ENCODE measurements at places on chromosomes 11 and 22.

GRCh38 chr11:129372609-129373488 is 2.8 kb upstream of the BARX2 start:
- no peak for DNase-seq

GRCh38 chr11:41379084-41379483 is 80.4 kb downstream of the LRRC4C start:
- no peak for DNase-seq

- DNase-seq, result no peak
These were observed 7.5 kb downstream of the IL18 start for GRCh38 chr11:112156153-112156955.

DNA sequence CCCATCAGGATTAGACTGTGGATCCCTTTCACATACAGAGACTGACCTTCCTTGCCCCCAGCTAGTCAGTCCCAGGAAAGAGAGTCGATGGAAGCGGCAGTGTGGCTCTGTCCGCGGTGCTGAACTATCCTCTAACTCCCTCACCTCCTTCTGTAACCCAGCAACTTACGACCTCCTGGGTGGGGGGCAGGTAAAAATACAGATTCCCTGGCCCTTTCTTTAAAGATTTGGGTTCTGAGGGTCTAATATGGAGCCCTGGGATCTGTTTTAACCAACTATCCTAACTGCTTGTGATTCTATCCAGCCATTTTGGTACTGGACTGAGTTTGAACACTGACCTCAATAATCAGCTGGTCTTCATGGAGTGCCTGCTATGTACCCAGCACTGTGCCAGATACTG is 23.2 kb downstream of the MFNG start:
- DNase-seq, result no peak

DNA sequence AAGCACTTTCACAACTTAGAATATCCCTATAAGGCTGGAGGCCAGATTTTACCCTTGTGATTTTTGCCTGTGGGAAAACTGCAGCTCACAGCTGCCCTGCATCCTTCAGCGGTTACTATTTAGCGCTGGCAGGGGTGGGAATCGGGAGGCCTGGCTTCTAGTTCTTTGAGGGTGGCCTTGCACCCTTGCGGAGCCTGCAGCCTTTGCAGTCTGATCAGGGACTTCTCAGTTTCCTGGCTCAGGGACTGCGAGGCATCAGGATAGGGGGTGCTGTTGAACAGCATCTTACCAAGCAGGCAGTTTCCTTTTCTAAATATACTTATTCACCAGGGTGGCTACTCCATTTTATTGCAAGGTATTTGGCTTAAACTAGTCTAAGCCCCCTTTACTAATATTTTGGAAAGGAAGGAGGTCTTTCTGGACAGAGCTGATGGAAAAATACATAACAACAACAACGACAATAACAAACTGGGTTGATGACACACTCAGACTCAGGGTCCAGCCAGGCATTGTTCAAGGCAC is 2.9 kb upstream of the APOA1 start:
- DNase-seq, result no peak

GRCh38 chr11:105100206-105100605 is 39.4 kb downstream of the CARD18 start:
- DNase-seq, result no peak

- no peak for DNase-seq
These were observed 136.0 kb downstream of the C11orf58 start for GRCh38 chr11:16874275-16874975.

GRCh38 chr11:44681698-44682097 is 45.1 kb upstream of the TSPAN18 start:
- no peak for DNase-seq

DNA sequence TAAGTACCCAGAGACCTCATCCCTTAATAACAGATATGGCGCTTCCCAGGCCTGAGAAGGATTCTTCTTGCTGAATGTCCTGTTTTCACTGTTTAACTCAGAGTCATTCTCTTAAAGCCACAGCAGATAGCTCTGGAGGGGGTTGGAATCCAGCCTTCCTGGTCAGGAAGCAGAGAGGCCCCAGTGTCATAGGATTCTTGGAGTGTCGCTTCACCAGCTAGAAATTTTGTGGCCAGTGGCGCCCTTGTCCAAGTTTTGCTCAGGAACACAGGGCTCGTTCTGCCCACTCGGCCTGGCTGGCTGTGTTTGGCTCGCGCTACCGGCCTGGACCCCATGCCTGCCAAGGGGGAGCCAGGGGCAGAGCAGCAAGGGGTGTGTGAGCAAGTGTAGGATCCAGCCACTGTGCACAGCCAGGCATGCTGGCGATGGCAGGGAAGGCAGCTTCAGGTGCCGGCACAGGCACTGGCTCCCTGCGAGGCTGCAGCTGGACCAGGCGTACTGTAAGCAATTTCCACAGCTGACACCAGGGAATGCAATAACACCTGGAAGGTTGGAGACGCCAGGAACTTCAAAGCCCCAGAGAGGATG is 214.8 kb upstream of the SESN3 start:
- no peak for DNase-seq

- no peak for DNase-seq
These were observed 2.9 kb downstream of the YPEL4 start for GRCh38 chr11:57646799-57647303.

DNA sequence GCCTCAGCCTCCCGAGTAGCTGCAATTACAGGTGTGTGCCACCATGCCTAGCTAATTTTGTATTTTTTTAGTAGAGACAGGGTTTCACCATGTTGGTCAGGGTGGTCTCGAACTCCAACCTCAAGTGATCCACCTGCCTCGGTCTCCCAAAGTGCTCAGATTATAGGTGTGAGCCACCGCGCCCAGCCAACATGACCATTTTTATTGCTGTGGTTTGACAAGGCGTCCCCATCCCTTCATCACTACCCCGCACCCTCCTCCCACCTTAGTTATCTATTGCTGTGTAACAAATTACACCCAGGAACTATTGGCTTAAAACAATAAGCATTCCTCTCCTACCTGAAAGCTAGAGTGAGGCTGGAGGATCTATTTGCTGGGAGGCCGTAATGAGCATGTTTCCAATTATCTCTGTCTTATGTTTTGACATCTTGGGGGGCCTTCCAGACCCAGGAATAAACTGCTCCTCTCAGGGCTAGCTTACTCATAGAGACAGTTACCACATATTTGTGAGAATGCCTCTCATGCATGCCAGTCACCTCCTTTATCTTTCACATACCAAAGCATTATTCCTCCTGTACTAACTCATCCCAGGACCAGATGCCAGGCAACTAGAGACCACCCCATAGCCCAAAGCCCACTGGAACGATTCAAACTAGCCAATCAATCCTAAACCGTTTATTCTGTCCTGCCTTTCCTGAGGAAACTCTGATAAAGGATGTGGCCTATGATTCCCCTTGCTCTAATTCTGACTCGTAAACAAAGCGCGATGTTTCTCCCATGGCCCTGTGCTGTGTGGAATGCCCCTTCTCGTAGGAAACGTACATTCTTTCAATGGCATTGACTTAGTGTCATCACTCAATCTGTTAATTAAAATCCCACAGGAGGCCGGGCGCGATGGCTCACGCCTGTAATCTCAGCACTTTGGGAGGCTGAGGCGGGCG is 19.4 kb downstream of the SNU13 start:
- DNase-seq, result no peak

DNA sequence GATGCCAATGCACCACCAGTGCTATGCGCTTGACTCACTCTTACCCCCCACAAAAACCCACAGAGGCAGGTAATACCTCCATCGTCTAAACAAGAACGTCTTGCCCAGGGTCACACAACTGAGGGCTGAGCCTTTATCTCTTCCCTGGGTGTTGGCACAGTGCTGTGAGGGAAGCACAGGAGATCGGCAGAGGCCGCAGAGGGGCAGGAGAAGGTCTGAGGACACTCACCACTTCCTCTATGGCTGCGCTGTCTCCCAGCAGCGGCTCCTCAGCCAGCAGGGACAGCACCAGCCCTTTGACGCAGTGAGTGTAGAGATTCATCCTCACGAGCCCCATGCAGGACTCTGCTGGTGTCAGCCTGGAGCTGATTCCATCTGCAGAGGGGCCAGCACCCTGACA is 19.9 kb downstream of the HPS4 start:
- DNase-seq, result no peak

GRCh38 chr11:35321111-35321510 is 98.2 kb downstream of the SLC1A2 start:
- DNase-seq, result no peak

- DNase-seq, result no peak
These were observed 24.9 kb downstream of the ZBTB16 start for GRCh38 chr11:114084414-114084813.

DNA sequence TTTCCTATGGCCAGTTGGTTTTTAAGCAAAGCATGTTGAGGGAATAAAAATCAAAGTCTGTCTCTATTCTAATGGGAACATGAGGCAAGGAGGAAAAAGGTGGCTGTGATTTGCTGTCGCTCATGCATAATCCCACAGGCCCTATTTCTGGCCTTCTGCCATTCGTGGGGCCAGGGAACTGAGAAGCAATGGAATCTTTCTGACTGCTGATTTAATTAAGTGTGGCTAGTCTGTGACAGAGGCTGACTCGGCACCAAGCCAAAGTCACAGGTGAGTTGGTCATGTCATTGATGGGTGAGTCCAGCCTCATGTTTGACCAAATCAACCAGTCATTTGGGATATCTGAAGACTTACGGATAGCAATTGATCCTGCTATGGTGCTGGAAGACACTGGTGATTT is 429.3 kb upstream of the CADM1 start:
- no peak for DNase-seq

DNA sequence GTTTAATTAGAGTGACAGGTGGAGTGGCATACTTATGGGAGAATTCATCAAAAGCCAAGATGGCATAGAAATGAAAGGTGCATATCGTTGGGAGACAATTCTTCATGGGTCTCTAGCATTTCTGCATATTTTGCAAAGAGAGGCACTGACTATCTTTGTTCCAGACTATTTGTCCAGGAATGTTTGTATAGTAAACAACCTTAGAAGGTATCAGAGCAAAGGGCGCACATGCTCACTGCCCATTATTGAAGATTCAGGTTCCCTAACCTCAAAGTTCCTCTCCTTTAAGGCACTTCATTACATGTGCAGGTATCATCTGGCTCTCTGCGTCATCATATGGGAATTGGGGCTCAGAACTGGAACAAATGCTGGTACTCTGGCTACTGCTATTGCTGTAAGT is 4.7 kb upstream of the NEU3 start:
- DNase-seq, result no peak

- no peak for DNase-seq
These were observed 753.0 kb downstream of the NTM start for GRCh38 chr11:132123449-132123848.

GRCh38 chr11:118274186-118274585 is 10.1 kb upstream of the MPZL2 start:
- DNase-seq, result no peak

DNA sequence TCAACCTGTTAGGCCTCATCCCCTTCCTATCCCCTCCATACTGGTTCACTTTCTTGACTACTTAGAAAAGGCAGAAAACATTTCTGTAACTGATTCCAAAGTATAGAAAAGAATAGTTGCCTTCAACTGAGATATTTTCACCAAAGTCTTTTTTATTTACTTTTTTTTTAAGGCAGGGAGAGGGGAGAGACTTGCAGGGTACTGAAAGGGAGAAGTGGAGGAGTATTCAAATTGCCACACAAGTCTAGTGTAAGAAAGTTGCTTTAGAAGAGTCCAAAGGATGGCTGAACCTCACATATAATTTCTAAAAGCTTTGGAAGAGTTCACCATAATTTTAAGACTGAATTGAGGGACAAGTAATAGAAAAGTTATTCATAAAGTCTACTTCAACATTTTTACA is 6.3 kb downstream of the PHF21A start:
- DNase-seq, result no peak

DNA sequence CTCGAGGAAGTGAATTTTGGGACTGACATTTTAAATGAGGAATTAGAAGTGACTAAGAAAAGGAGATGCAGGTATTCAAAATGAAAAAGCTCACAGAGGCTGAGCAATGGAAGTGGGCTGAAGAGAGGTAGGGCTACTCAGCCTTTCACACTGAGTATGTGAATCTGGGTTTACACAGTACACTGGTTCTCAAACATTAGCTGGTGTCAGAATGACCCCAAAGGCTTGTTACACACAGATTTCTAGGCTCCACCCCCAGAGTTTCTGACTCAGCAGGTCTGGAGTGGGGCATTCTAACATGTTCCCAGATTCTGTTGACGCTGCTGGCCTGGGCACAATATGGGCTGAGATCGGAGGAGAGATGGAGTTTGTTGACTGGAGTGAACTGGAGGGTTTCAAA is 32.8 kb downstream of the CADM1 start:
- no peak for DNase-seq

- DNase-seq, result no peak
These were observed 8.5 kb downstream of the RAB30 start for GRCh38 chr11:83063073-83063754.

DNA sequence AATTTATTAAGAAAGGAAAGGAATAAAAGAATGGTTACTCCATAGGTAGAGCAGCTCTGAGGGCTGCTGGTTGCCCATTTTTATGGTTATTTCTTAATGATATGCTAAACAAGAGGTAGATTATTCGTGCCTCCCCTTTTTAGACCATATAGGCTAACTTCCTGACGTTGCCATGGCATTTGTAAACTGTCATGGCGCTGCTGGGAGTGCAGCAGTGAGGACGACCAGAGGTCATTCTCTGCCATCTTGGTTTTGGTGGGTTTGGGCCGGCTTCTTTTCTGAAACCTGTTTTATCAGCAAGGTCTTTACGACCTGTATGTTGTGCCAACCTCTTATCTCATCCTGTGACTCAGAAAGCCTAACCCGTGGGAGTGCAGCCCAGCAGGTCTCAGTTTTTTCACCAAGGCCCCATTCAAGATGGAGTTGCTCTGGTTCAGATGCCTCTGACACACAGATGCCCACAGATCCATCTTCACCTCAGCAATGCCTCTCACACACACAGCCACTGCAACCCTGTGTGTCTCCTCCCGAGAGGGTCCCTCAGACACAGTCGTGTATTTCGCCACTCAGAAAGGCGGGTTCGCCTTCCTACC is 16.4 kb upstream of the JAM3 start:
- DNase-seq, result no peak

DNA sequence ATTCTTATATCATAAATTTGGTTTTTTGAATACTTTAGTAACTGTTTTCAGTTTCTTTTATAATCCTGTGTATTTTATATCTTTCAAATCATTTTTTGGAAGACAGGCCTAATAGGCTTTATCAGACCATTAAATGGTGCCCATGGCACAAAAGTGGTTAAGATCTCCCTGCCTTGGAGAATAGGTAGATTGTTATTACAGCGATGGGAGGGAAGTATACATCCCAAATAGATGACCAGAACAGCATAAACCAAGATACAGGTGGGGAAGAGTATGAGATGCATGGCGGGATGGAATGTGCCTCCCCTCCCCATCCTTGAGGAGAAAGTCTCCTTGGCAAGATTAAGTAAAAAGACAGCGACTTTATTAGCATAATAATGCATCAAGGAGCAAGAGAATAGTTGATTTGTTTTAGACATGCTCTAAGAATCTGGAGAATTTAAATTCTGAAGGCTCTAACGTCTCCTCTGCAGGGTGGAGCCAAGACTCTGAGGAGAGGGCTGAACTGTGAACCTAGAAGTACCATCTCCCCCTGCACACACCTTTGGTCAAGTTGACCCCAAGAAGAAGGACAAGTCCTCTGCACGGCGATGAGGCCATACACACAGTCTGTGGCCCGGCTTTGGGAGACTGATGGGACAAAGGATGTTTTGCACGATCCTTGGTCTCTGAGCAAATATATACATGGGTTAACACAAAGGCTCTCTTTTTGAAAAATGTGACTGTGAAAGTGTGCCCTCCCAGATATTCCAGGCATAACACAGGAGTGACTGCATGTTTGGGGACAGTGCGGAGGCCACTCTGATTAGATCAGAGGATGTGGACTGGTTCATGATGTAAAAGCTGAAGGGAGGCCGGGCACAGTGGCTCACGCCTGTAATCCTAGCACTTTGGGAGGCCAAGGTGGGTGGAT is 61.1 kb upstream of the SLC35C1 start:
- no peak for DNase-seq

- DNase-seq, result no peak
These were observed 148.2 kb downstream of the TBC1D22A start for GRCh38 chr22:46910624-46911023.

Data from COR-L47 (cell line).